ENCODE measurements at places on chromosomes 4 and X. TPM values are rescaled to one million over a fixed set of nuclear protein-coding genes. Genes with fewer than 3 reads are reported as not detected.

DNA sequence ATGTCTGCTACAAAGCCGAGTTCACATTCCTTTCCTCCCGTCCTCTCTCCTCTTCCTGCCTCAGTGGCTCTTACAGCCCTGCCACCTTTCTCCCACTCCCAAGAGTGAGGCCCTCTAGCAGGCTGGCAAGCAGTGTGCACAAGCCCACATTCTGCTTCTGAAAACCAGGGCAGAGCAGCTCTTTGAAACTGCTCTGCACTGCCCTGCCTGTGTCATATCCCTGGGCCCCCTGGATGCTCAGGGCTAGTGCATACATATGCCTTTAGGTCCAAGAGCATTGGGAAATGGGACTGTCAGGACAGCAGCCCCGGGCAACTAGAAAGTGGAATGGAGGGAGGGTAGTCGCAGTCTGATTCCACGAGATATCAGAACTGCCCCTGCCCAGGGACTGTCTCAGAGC, 42.4 kb downstream of the CNGA2 start:
- DNase-seq = no peak

DNA sequence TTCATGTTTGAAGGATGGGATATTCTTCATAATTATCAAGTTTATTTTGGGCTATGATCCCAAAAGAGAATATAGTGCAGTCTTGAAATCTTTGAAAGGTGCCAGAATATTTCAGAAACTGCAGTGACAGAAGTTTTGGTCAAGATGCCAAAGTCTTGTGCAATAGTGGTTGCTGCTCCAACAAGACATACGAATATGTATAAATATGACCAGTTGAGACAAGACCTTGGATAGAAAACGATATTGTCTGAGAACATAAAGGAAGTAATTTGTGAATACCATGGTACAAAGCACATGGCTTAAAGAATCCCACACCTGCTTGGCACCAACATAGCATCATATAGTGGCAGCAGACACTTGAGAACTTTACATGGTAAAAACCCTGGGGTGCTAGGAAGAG, 48.6 kb upstream of the AMELX start:
- no peak for DNase-seq

DNA sequence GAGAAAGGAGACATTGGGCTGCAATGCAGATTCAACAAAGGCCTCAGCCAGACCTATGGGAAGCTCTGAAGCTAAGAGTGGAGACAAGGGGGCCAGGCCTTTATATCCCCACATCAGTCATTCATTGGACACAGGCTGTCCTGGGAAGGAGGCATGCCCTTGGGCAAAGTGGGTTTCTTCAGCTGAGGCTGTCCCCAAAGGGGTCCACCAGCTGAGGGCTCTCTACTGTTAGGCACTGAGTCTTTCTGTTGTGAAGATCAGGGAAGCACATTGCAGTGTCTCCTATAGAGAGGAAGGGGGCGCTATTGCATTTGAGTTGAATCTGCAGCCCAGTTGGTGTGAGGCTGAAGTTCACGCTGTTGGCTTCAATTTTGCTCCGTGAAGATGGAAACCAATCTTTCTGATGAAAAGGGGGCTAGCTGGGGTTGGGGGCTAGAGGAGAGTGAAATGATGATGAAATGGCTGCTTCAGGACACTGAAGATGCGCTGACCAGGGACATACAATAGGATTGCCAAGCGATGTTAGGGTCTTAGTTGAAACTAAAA, 48.0 kb downstream of the SLC25A5 start:
- peak; percentile 27 for DNase-seq

- no peak for DNase-seq
Observed at GRCh38 chrX:132676561-132677186, 187.8 kb upstream of the MBNL3 start.

- DNase-seq = no peak
Observed at GRCh38 chr4:19947349-19947748, 304.4 kb upstream of the SLIT2 start.

GRCh38 chrX:123803331-123803983, 56.4 kb upstream of the XIAP start:
- peak; percentile 26 for DNase-seq

- no peak for DNase-seq
Observed at GRCh38 chr4:133483600-133484246, 334.6 kb downstream of the PCDH10 start.

DNA sequence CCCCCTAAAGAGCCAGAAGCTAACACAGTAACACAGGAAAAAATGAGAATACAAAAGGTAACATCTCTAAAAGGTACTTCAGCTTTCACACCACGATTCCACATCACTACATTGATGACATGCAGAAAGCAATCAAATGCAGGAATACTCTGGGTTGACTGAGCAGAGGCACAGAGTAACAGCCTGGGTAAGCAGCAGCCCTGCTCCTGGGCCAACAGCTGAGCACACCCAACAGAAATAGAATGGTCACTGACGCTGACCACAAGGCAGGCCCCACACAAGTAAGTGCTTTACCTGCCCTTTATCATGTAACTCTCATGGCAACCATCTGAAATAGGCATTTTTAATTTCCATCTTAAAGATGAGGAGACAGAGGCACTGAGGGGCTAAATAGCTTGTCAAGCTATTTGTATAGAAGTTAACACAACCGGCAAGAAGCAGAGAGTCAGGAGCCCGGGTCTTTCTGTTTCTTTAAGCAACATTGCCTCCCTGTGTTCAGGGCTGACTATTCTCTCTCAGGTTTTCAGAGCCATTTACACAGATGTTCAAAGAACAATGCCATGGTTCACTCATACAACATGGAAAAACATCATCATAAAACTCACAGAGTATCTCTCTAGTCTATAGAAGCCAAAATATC, 168.9 kb downstream of the ZNF674 start:
- peak; percentile 47 for DNase-seq

DNA sequence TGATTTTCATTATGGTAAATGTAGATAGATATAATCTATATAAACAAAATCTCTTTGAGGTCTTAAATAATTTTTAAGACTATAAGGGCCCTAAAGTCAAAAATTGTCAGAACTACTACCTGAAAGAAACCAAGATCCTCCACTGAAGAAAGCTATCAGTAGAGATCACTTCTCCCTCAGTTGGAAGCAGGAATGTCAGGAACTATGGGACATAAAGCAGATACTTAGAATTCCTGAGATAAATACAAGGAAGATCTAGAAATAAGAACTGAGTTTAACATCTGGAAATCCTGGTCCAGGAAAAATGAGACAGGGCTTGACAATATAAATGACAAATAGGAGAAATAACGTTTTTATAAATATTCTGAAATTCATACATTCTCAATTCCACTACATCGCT, 97.2 kb downstream of the ADAMTS3 start:
- no peak for DNase-seq

DNA sequence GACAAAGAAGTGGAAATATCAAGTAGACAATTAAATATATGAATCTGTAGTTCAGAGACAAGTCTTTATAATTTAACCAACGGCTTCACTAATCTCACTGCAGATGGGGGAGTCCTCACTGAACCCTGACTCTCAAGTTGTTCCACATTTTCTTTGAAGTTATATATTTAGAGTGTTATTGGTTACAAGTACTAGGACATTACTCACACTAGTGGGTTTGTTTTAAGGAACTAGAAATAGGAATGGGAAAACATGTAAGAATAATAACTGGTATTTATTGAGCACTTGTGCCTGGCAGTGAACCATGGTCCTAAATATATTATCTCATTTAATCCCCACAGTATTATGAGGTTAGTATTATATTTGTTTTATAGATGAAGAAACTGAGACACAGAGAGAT, 22.0 kb downstream of the MND1 start:
- no peak for DNase-seq

GRCh38 chr4:146222313-146222712, 8.0 kb downstream of the REELD1 start:
- DNase-seq = no peak

DNA sequence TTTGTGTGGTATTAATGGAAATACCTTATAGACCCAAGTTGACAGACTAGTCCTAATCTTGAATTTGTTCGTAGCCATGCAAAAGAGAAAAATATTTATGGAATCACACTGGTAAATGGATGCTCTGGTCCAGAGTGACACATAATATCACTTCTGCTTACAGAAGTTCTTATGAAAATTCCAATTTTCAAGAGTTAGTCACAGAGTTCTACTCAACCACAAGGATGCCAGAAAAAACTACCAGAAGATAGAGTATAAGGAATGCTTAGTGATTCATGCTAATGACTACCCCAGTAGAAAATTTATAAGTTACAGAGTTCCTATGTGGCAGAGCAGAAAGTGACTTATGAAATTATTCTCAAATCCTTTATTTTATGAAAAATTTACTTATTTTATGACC, 1384.8 kb downstream of the FAM133A start:
- DNase-seq = no peak

DNA sequence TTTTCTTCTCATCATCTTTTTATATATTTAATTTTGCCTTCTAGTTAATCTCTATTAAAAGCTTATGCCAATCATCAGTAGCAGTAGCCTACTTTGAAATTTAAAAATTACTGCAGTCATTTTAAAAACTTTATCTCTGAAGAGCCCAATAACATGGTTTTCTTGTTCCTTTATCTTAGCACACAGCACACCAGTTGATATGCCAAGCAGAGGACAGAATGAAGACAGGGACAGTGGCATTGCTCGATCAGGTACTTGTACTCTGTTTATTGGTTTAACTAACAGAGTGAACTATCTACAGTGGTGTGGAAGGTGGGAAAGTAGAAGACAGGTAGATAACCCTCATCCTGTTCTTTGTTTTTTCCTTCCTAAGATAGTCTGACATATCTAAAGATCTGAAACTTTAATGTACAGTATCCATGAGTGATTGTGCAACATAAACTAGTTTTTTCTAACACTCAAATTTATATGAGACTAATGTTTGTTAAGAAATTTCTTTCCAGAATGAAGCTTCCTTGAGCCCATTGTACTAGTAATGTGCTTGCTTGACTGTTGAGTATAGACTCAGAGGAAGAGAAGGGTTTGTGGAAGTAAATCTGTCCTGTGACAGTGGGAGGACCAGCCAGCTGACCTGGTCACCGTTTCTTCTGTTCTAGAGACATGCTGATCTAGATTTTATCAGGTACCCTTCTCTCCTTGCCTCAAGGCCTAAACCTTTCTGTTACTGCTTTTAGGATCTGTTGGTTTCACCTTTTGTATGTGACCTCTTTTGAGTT, 66.6 kb downstream of the FNIP2 start:
- DNase-seq = no peak

DNA sequence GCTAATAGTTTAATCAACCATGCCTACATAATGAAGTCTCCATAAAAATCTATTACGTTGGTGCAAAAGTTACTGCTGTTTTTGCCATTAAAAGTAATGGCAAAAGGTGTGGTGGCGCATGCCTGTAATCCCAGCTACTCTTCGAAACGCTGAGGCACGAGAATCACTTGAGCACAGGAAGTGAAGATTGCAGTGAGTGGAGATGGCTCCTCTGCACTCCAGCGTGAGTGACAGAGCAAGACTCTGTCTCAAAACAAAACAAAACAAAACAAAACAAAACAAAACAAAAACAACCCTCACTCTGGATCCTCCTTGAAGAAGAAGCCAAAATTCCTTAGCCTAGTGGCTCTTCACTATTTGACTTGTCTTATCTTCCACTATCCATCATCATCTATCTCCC, 78.0 kb downstream of the MSN start:
- DNase-seq = no peak

DNA sequence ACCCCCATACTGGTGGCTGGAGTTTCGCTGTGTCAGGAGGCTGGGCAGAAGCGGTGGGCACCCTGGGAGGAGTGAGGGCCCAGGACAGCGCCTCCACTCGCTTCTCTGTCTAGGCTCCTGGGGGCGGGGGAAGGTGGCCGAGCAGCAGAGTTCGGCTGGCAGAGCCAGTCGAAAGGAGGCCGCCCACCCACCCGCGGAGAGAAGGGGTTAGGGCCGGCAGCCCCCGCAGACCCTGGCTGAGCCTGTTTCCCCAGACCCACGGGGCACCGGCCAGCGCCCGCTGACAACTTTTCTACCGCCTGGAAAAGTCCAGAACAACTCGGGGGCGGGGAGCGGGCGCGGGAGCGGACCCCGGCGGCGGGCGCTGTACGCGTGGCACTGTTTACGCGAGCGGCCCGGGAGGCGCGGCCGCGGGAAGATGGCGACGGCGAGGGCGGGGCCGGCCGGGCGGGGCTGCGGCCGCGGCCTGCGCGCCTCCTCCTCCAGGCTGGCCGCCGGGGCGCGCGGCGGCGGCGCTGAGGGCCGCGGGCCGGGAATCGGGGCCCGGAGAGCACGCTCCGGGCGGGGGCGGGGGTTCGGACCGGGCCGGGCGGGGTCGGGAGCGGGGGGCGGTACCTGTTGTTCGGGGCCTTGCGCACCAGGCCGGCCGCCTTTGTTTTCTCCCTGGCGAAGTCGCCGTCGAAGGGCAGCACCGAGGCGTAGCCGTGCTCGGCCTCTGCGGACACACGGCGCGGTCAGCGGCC, 628 bp downstream of the MXD4 start:
- peak; percentile 67 for DNase-seq

- DNase-seq = no peak
Observed at GRCh38 chr4:80989921-80990544, 40.5 kb upstream of the BMP3 start.

DNA sequence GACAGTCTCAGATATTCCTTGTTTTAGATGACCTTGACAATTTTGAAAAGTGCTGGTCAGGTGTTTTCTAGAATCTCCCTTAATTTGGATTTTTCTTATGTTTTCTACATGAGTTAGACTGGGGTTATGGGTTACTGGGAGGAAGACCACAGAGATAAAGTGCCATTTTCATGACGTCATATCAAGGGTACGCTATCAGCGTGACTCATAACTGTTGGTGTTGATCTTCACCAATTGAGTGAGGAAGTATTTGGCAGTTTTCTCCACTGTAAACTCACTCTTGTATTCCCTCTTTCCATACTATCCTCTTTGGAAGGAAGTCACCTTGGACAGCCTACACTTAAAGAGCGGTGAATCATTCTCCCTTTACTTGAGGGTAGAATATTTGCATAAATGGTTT, 56.9 kb downstream of the MAGEC1 start:
- DNase-seq = no peak

The MAGEC3 gene
- total RNA-seq = not detected

The NALF2 gene
- total RNA-seq = 0.31 TPM

The PPARGC1A gene
- total RNA-seq = not detected

The GIMD1 gene
- total RNA-seq = not detected

The BGN gene
- not detected for total RNA-seq

The SYN1 gene
- total RNA-seq = 1.3 TPM

The TCEANC gene
- total RNA-seq = 1.9 TPM

The DUX4 gene
- total RNA-seq = not detected
